GM23248 (cell line): ENCODE measurements at places on chromosomes 1 and 21.

GRCh38 chr1:109890115-109890953 is 20.3 kb upstream of the CSF1 start:
- no peak for DNase-seq

GRCh38 chr1:77994117-77994705 is 10.5 kb upstream of the DNAJB4 start:
- no peak for DNase-seq

- DNase-seq: no peak
Observed at GRCh38 chr21:45291613-45292398, 4.1 kb upstream of the POFUT2 start.

GRCh38 chr1:226635456-226635941 is 86.9 kb downstream of the STUM start:
- DNase-seq: no peak

GRCh38 chr1:150609732-150610131 is 19.7 kb downstream of the ENSA start:
- peak; percentile 23 for DNase-seq

DNA sequence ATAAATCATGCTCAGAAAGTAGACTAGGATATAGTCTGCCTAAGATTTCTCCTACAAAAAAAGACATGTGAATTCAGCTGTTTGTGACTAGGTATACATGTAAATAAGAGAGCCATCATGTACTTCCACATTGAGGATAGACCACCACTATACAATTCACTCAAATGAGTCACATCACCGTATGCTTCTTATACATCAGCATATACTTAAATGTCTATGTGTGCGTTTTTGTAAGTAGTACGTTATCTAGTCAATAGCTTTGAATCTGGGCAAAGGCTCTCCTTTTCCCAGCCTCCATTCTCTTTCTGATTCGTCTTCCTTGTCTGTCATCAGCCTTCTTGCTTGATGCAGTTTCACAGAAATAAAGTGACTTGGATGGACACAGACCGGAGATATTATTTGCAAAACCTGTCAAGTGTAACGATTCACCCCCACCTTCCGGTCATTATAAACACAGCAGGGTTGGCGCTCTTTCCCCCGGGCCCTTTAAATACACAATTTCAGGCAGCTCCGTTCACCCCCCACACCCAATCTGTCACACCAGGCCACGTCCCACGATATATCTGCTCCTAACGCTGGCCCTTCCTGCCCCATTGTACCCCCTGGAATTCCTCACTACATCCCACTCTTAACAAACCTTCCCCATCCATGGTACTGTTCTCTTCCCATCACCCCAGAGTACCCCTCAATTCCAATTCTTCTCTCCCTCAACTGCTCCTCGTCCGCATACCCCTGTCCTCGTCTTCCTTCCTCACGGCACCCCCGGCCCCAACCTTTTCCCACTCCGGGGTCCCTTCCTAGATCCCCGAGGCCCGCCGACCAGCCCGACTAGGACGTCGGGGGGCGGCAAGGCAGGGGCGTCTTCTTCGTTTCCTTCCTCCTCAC is 636 bp downstream of the VAMP4 start:
- DNase-seq: peak; percentile 69

- DNase-seq: no peak
Observed at GRCh38 chr1:88021529-88021928, 662.5 kb upstream of the PKN2 start.

- peak; percentile 75 for DNase-seq
Observed at GRCh38 chr21:32826329-32827167, 55.0 kb upstream of the PAXBP1 start.

GRCh38 chr1:159561497-159561896 is 25.7 kb upstream of the OR10J5 start:
- DNase-seq: no peak

GRCh38 chr1:108059945-108060344 is 95.0 kb upstream of the VAV3 start:
- no peak for DNase-seq

DNA sequence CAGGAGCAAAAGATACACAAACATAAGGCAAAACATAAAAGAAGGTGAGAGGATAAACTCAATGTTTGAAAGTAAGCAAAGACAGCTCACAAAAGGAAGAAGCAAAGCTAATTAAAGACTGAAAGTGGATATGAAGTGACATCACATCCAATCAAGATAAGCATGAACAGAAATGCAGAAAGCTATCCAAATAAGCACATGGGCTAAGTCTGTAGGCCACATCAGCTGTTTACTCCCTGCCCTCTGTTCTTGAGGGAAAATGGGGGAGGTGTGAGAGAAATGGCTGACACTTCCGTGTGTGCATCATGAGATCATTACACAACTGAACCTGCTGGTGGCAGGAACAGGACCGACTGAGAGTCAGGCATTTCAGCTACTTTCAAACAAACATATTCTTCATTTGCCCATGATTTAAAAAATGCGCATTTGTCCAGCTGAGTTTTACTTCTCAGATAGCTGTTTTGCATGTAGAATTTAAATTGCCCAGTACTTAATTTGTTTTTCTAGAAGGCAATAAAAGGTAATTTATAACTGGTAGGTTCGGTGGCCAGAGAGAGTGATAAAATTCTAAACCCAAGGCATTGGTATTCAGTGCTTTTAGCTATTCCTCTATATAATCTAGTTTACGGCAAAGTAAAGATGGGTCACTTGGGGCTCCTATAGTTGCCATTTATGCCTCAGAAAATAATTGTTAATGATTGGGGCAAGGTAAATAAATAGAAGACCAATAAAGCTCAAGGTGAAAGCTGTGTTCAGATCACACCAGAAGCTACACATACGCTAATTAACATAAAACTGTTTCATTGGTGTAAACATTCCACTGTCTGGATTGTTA is 27.2 kb upstream of the MAN1A2 start:
- peak; percentile 63 for DNase-seq

- DNase-seq: no peak
Observed at GRCh38 chr1:25460020-25460419, 29.3 kb downstream of the MACO1 start.

DNA sequence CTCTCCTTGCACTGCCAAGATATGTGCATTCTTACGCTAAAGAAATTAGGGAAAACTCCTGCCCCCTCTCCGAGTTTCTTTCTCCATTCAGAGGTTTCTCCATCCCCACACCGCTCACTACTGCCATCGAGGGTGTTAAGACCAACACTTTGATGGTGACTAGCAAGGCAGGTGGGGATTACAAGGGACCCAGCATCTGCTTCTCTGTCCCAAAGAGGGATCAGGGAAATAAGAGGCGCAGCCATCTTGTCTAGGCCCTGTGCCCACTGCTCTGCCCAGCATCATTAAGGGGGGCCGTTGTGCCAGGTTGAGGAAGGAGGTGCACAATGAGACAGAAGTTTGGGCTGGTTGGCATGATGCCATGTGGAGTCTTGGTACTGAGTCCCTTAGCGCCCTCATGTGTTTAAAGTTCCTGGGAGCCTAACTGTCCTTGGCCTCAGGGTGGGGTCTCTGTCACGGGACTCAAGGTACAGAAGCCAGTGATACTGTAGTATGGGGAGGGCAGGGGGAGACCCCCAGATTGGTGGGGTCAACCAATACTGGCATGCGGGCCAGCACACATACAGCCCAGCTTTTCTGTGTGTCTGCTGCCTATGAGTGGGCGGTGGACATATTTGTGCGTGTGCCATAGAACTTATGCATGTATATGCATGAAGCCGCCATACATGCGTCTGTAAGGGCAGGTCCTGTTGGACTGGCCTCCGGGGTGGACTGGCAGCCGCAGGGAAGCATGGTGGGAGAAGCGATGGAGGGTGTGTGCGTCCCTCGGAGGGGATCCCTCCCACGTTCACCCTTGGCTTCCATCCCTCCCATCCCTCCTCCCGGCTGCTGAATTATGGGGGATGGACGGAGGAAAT is 5.5 kb downstream of the EFNA3 start:
- DNase-seq: peak; percentile 61

DNA sequence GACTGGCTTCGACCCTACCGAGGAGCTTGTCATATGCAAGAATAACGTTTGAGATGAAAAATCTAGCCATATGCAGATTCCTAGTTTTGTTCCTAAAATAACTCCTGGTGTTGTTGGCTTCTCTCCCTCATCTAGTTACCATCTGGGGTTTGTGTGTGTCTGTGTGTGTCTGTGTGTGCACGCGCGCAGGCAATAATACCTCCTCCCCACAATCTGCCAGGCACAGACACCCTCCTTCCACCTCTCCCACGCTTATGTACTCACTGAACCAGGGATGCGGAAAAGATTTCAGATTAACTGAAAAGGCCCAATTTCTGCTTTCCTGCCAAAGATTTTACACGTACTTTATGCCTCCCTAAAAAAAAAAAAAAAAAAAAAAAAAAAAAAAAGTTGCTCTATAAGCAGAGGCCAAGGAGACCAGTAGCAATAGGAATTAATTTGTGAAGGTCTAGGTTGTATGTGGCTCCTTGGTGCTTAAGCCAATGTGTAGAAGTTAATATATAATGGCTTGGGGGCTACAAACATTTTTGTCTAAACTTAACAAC is 452.7 kb downstream of the NUF2 start:
- DNase-seq: no peak

GRCh38 chr1:173117108-173117633 is 66.4 kb upstream of the TNFSF18 start:
- DNase-seq: no peak

- DNase-seq: no peak
Observed at GRCh38 chr1:65388908-65389695, 31.4 kb upstream of the LEPR start.

DNA sequence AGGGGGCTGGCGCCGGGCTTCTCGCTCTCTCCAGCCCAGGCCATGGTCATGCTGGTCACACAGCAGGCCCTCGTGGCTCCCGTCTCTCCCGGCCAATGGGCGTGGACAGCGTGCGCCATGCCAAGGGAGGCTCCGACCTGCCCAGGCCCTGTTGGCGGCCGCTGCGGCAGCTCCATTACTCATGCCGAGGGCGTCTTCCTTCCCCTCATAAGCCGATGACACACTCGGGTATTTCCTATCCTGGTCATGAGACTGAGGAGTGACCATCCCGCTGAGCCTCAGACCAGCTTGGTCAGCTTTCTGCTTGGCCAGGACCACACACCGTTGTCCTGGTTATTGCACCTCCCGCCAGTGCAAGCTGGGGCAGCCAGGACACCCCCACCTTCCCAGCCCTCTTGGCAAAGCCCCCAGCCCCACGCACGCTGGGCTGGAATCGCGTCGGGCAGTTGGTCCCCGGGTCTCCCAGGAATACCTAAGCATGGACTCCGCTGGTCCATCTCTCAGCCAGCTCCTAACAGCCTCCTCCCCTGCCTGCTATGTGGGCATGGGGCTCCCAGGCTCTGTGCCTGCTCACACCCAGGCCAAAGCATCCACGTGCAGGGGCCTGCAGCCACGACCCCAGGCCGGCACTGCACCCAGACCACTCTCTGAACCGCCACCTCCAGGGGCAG is 49.8 kb downstream of the ARHGEF16 start:
- peak; percentile 99 for DNase-seq

DNA sequence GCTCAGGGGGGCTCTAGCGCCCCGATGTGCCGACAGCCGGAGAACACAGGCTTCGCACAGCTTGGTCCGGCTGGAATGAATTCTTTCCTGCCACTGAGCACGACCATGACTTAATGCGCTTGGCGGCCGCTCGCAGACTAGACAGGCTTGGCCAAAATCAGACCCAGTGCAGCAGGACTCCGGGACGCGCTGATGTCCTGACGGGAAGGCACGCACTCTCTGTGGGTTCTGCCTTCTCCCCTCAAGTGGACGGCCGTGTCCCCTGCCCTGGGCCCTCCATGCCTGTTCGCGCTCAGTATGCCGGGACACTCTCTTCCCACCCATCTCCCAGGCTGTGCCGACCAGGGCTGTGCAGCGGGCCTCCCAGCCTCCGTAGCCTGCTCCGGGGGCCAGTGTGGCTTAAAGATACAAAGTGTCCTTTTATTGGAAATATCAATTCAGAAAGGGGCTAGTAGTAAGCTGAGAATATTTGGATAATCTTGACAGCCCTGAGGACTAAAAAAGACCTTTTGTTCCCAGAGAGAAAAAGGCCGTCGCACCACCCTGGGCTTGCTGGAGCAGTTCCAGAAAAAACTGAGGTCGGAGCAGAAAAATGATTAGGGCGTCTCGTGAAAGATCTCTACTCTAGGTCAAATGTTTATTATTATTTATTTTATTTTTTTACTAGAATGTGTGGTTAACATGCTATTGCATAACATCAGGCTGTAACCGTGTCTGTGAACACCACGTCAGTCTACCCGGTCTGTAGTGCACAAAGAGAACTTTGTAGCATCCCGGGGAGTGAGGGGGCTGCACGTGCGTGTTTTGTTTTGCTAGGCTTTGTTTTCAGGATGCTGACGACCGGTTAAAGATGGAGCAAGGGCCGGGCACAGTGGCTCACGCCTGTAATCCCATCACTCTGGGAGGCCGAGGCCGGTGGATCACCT is 88.1 kb upstream of the ARHGEF16 start:
- peak; percentile 59 for DNase-seq
